ENCODE measurements at places on chromosomes 2 and 18.
A peak's percentile ranks its signal among the peaks of the same experiment; 100 is the strongest.

- peak; percentile 39 for DNase-seq
These were observed 807 bp upstream of the CREB1 start for GRCh38 chr2:207528980-207529329.

GRCh38 chr2:204795156-204795555 is 249.9 kb downstream of the PARD3B start:
- DNase-seq, result no peak

- no peak for DNase-seq
These were observed 79.1 kb downstream of the INHBB start for GRCh38 chr2:120425014-120425413.

GRCh38 chr2:207655000-207655399 is 29.8 kb upstream of the METTL21A start:
- DNase-seq, result no peak

GRCh38 chr2:104547221-104547620 is 306.7 kb upstream of the POU3F3 start:
- DNase-seq, result no peak

DNA sequence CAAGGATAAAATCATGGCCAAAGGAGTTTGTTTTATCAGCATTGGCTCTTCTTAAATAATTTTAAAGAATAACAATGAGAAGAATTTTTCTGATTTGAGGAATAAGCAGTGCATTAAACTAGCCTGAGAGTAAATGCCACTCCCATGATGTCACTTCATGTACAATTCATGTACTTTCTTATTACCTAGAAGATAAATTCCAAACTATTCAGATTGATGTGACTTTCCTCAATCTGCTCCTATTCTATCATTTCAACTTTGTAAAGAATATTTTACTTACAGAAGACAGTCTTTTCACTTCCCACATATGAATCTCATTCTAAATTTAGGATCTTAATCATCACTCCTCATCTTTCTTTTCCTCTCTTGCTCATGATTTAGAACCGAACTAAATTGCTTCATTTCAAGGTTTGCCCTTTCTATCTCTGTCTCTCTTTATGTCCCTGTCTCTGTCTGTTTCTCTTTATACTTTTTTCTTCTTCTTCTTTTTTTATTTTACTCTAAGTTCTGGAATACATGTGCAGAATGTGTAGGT is 1142.0 kb upstream of the PIK3C3 start:
- DNase-seq, result no peak

DNA sequence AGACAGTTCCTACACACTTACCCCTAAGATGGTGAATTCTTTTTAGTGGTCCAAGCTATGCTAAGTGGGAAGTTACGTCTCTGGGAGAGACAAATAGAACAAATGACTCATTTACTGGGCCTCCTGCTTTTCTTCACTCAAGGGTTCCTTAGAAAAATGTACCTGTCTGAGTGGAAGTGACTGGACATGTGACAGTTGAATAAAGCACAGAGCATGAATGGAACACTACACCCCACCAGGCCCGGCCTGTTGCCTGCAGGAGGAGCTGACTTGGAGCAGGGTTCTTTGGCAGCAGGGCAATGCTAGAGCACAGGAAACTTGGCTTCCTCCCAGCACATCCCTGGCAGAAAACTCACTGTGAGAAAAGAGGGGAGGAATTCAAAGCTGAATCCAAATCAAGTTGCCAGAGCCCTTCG is 451.0 kb upstream of the SETBP1 start:
- DNase-seq, result no peak

DNA sequence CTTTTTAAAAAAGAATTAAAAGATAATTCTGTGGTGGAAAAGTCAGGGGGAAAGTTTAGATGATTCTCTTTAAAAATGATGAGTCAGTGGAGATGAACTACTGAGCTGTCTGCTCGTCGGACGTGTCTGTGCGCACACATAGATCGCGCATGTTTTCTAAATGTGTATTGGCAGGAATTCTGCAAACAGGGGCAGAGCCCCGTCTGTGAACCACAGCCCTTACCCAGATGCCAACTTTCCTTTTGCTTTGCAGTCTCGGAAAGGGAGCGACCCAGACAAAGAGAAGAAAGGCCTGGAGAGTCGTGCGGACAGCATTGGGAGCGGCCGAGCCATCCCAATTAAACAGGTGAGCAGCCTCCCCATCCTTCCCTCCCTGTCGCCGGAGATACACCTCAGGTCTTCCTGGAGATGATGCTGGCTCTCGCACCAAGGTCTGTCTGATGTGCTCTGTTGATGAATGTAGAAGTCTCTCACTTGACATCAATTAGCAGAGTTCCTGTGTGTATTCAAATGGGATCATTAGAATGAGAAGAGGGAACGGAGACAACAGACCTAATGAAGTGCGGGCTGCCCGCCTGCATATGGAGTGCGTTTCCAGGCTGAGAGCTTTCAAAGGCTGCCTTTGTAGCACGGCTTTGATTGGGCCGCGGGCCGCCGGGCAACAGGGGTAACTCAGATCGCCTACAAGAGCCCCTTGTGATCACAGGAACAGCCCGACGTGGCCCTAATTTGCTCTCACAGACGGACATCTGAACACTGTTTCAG is 313.3 kb downstream of the AGAP1 start:
- DNase-seq, result no peak

GRCh38 chr2:66700677-66701066 is 265.7 kb downstream of the MEIS1 start:
- DNase-seq, result no peak

- DNase-seq, result peak; percentile 10
These were observed 8.5 kb downstream of the RAB17 start for GRCh38 chr2:237581751-237582746.

- DNase-seq, result no peak
These were observed 263.5 kb upstream of the HDAC4 start for GRCh38 chr2:239664216-239664810.

- no peak for DNase-seq
These were observed 36.2 kb upstream of the CCBE1 start for GRCh38 chr18:59733421-59733820.

DNA sequence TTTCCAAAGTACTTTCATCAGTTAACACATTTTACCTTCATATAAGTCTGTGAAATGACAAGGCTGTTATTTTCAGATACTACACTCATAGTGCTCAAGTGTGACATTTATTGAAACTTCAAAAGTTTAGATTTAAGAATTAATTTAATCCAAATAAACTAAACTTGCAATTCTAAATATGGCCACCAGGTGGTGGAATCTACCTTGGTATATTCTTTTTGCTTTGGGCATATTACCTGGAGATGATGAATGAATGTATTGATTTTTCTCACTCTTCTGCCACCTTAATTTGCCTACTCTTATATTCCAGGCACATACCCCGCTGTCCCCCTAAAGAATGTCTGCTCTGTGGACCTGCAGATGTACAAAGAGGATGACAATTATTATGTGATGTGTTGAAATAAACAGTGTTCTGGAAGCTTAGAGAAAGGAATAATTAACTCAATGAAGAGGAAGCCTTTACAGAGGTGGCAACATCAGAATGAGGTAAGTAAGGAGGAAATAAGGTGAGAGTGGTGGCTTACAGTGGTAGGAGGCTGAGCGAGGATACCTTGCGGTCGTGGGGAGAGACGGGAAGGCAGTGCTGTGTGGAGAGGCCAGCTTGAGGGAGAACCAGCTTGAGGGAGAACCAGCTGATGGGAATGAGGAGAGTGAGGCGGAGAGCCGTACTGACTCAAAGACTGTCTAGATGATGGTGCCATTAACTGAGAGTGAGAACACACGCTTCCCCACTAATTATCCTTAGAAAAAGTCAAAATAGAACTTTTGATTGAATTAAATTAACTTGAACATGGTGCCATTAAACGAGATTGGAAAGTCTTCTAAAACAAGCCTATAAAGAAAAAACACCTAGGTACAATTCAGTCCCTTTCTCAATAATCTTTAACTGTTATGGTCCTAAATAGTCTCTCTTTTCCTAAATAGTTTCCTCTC is 179.5 kb downstream of the CELF4 start:
- no peak for DNase-seq

DNA sequence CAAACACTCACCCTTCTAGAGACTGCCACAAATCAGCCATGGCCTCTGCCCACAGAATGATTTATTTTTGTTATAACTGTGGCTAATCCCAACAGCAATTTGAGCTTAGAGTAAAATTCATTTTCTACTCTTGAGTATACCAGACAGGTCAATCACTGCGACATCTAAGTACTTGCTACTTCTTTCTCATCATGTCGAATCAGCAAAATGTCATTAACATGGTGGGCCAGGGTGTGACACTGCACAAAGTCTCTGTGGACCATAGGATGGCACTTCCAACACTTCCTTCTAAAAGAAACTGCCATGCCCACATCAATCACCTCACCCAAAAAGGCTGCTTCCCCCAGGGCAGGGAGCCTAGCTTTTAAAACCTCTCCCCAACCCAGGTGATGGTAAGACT is 64.4 kb downstream of the KCNG3 start:
- DNase-seq, result no peak

GRCh38 chr2:133458280-133458679 is 110.0 kb downstream of the NCKAP5 start:
- DNase-seq, result no peak

GRCh38 chr2:54956111-54956627 is 94.1 kb downstream of the RTN4 start:
- DNase-seq, result no peak

DNA sequence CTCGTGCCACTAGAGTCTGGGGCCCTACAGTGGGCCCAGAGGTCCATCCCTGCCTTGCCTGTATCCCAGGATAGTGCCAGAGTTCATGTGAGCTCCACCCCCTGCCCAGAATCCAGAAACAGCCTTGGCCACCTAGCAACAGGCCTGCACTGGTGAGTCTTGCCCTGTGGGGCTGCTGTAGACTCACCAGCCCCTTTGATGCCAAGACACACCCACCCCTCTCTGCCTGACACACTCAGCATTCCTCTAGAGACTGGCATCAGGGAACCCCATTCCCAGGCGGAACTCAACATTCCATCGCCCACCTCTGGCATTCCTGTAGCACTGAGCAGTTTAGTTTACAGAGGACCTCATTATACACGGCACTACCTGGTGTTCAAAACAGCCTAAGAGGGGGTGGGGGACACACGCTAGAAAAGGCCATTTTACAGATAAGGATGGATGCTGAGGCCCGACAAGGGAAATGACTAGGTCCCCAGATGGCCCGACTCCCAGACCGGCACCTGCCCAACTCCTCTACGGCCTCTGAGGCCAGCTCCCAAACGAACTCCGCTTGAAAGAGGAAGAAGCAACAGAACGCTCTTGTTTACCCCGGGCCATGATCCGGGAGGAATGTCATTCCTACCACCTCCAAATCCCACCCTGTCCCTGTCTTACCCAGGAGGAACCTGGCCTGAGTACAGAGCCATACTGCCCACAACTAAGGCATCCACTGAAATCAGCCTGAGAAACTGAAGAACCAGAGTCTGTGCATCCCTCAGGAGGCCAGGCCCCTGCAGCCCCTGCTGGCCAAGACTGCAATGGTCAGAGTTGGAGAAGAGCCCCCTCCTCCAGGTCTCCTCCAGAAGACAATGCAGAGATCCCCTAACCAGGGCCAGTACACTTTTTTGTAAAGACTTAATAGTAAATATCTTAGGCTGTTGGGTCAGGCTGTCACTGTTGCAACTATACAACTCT is 180.2 kb downstream of the TNS1 start:
- no peak for DNase-seq

DNA sequence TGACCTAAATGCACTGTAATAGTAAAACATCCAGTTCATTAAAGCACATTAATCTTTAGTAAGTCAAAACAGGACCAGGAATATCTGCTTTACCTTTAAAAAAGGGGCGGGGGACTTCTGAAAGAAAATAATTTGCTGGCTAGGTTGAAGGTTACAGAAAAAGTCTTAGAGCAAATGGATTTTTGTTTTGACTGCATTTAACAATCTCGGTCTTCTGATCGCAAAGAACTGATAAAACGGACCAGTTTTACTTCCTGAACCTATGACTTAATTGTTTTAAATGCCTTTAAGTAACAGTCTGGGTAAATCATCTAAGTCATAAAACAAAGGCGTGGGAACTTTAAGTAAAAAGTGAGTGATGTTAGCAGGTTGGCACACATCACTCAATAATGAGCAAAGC is 783 bp downstream of the BUB1 start:
- no peak for DNase-seq

GRCh38 chr2:160389875-160390274 is 103.7 kb downstream of the RBMS1 start:
- no peak for DNase-seq

DNA sequence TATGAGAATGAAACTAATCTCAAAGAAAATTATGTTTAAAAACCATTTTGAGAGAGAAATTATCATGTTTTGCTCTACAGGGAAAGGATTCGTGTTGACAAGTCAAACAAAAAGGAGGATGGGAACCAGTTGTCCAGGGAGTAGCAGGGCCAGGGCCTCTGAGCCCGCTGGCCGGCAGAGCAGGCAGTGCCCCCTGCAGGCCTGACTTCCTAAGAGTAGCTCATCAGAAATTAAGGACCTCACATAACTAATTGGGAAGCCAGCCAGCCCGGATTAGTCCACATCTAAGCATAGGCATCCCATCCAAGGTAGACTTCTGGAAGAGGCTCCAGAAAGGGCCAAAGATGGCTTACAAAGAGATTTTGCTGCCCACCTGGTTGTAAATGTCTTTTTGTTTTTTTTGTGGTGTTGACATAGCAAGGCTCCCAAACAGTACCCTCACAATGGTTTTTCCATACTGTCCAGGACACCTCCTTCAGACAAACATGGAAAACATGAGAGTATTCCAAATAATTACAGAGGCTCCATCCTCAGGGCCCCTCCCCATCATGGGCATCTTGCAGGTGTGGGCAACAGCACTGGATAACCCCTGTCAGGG is 241.2 kb upstream of the TANK start:
- no peak for DNase-seq

DNA sequence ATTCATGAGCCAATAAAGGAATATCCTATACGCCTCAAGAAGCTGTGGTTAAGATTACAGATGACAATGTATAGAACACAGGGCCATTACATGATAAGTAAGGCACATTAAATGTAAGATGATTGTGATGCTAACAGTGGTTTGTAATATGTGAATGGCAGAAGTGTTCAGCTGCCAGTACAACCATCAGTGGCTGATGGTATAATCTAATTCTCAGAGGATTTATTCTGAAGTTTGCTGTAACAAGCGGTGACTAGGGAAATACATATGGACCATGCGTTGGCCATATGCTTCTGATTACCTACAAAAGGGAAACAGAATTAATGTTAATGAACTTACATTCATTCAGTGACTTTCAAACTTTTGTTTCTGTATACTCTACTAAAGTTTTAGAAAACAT is 750.8 kb upstream of the KLHL29 start:
- DNase-seq, result no peak

GRCh38 chr18:64220941-64221340 is 72.1 kb upstream of the LINC00305 start:
- no peak for DNase-seq

DNA sequence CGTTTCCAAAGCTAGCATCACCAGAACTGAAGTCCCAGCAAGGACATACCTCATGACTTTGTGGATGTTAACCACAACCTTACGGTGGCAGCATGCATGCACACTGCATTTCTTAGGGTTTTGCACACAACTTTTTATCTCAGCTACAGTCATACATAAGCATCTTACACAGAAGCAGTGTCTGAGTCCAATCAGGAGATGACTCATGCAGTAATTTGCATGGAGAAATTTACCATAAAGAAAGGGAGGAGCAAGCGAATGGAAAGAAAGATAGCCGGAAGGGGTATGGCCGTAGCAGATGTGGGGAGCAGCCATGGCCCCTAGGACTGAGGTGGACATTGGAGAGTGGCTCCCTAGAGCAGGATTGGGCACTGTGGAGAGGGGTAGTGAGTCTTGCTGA is 522.5 kb downstream of the GALR1 start:
- DNase-seq, result no peak

GRCh38 chr18:11982981-11983380 is 1.7 kb downstream of the IMPA2 start:
- DNase-seq, result no peak

All from stimulated activated CD8-positive, alpha-beta memory T cell treated with anti-CD3 and anti-CD28 coated beads, Interleukin-15, amount 100 ng/mL, for 1 hour (primary cell).